ENCODE measurements at places on chromosomes 2 and 18.

- no peak for DNase-seq
Measured at GRCh38 chr18:3329471-3329870, 67.5 kb downstream of the MYL12B start.

- DNase-seq = no peak
Measured at GRCh38 chr2:30336978-30337841, 105.9 kb downstream of the LBH start.

DNA sequence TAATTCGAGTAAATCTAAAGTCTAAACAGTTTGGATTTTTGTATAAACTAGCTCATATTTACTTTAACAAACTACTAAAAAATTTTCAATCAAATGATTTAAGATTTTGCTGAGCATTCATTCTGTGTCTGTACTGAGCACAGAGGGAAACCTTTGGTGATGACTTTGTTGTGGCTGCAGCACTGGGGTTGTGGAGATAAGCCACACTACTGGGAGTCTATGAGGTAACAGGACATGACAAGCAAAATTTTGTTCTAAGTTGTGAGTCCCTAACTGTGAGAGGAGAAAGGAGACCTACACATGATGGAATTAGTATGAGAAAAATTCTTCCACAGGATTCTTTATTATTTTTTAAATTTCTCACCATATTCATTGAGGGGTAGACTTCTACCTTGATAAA lies 933.7 kb upstream of the LRATD1 start:
- no peak for DNase-seq

- DNase-seq = no peak
Measured at GRCh38 chr2:19051203-19051831, 307.1 kb downstream of the OSR1 start.

- no peak for DNase-seq
Measured at GRCh38 chr2:140808820-140809219, 1322.0 kb downstream of the LRP1B start.

Data from GM04503 (cell line).